Endothelial cell (in vitro differentiated cells): ENCODE measurements at places on chromosomes 3 and 15.

DNA sequence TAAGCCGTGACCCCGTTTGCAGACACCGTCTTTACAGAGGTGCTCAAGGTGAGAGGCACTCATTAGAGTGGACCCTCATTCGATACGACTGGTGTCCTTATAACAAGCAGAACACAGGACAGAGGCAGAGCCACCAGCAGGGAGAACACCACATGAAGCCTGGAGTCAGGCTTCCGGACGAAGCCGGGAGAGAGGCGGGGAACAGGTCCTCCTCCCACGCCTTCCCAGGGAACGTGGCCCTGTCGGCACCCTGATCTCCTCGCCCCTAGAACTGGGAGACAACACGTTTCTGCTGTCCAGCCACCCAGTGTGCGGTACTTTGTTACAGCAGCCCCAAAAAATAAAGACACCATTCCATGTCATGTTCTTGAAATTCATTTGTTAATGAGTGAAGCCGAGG is 33.6 kb downstream of the ZDHHC19 start:
- no peak for DNase-seq

DNA sequence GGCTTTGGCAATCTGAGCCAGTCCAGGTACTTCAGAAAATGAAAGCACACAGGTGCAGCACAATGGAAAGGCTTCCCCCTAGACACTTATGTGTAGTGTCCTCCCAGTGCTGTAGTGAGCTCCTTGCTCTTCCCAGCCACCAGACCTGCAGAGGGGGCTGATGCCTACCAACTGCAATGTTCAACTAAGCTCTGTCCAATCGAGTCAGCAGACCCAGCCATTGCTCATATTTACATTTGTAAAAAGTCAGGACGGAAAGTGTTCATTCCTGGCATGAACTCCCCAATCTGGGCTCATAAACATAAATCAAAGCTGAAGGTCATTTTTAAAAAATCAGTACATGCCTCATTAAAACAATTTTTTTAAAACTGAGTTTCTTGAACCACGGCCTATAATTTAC is 73.0 kb downstream of the FOXP1 start:
- DNase-seq: no peak

GRCh38 chr3:110799271-110799670 is 272.3 kb upstream of the NECTIN3 start:
- DNase-seq: no peak

DNA sequence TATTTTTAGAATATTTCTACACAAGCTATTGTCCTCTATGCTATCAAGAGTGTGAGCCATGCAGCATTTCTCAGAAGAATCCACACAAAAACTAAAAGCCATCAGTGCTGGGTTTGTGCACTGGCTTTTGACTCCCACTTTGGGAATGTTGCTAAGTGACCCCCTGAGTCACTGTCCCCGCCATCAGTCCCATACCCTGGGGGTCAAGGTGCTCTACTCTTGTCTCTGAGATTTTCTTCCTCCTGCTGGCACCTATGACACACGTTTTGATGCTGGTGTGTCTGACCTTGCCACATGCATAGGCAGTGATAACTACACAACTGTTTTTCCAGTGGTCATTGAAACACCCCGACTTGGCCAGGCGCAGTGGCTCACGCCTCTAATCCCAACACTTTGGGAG is 19.8 kb downstream of the CMTM7 start:
- DNase-seq: no peak

GRCh38 chr15:90697175-90697574 is 20.0 kb upstream of the BLM start:
- DNase-seq: no peak

- no peak for DNase-seq
Observed at GRCh38 chr3:41627477-41628087, 334.3 kb downstream of the ULK4 start.

- DNase-seq: no peak
Observed at GRCh38 chr3:41572092-41572491, 372.8 kb downstream of the CTNNB1 start.

DNA sequence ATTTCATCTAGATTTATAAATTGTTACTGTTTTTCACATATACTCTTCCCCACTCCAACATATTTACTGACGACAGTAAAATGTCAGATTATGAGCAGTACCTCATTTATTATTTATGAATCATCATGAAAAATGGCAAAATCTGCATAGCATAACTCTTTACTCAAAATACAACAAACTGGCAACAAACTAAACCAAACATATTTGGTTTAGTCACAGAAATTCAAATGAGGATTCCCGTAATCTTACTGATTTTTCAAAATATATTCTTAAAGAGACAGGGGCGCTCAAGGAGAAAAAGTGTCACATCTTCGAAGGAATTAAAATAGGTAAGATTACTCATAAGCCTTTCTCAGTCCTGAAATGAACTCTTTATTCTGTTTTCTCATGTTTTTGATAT is 3.0 kb upstream of the GPR87 start:
- DNase-seq: no peak

- DNase-seq: no peak
Observed at GRCh38 chr3:174821477-174821876, 37.7 kb upstream of the NAALADL2 start.

- DNase-seq: no peak
Observed at GRCh38 chr3:171687581-171687980, 122.7 kb downstream of the PLD1 start.

GRCh38 chr3:105629718-105630117 is 239.1 kb downstream of the CBLB start:
- DNase-seq: no peak

DNA sequence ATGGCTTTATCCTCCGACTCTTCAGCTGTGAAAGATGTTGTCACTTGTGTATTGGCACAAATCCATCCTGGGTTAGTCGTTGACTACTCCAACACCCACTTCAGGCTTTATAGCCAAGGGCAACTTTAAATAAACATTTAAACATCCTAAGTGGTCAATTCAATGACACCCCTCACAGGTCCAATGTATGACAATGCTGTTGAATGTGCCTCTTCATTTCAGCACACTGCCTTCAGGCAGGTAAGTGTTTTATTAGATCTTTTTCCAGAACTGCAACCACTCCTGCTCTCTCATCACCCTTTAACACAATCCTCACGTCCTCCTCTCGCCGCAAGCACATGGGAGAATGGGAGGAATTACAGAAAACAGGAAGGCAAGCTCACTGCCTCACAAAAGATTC is 30.3 kb downstream of the IL12A start:
- no peak for DNase-seq

- no peak for DNase-seq
Observed at GRCh38 chr15:41954036-41954435, 18.3 kb downstream of the EHD4 start.

GRCh38 chr3:71300951-71301393 is 282.6 kb downstream of the FOXP1 start:
- no peak for DNase-seq

- DNase-seq: no peak
Observed at GRCh38 chr3:168431491-168431890, 335.8 kb upstream of the GOLIM4 start.

DNA sequence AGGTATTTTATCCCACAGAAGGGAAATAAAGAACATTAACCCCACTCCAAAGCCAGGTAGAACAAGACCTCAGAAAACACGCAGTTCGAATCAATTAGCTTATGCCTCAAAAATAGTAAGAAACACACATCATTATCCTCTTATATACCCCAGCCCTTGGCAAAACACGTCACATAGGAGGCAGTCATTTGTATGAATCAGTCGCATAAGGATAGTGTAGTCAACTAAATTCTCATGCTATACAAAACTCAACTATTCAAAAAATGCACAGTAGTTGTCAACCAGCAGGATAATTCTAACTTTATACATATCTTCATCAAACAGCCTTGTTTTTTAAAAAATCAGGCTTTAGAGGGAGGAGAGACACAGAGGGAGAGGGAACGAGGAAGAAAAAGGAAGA is 298.4 kb downstream of the FOXP1 start:
- no peak for DNase-seq

- no peak for DNase-seq
Observed at GRCh38 chr3:110293660-110294059, 778.0 kb upstream of the NECTIN3 start.

GRCh38 chr3:50623840-50624474 is 7.0 kb downstream of the MAPKAPK3 start:
- no peak for DNase-seq

DNA sequence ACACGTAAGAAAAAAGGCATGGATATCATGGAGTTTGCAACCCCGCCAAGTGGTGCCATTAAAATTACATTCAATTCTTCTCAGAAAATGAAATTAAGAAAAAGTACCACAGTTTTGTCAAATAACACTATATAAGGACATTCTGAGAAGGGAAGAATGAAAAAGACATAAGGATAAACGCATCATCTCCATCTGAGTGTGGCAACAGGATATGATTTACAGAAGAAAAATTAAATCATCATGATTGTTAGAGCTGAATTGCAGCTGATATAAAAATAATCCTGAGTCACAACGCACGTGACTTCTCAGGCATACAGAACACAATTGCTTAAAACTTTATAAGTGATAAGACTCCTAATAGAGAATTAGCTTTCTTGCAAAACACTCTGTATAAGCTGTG is 133.8 kb downstream of the GREM1 start:
- no peak for DNase-seq

GRCh38 chr3:127001486-127002194 is 18.7 kb downstream of the PLXNA1 start:
- DNase-seq: no peak

- peak; percentile 9 for DNase-seq
Observed at GRCh38 chr3:54087581-54088410, 34.6 kb upstream of the CACNA2D3 start.

GRCh38 chr3:131819381-131820055 is 215.3 kb downstream of the CPNE4 start:
- DNase-seq: no peak

- no peak for DNase-seq
Observed at GRCh38 chr3:197372047-197372661, 73.7 kb upstream of the DLG1 start.

GRCh38 chr3:76307556-76307955 is 522.2 kb upstream of the ZNF717 start:
- no peak for DNase-seq

GRCh38 chr15:66505430-66505811 is 295 bp downstream of the ZWILCH start:
- DNase-seq: no peak
